ENCODE measurements at places on chromosomes 7 and 10. TPM values are rescaled to one million over a fixed set of nuclear protein-coding genes. Genes with fewer than 3 reads are reported as not detected.

Gene UMAD1
- 16.4 TPM for total RNA-seq

Gene SLC39A12
- total RNA-seq: not detected

Gene RNF32
- not detected for total RNA-seq

Gene IL15RA
- total RNA-seq: 6.0 TPM

Gene CLIP2
- total RNA-seq: 7.4 TPM

DNA sequence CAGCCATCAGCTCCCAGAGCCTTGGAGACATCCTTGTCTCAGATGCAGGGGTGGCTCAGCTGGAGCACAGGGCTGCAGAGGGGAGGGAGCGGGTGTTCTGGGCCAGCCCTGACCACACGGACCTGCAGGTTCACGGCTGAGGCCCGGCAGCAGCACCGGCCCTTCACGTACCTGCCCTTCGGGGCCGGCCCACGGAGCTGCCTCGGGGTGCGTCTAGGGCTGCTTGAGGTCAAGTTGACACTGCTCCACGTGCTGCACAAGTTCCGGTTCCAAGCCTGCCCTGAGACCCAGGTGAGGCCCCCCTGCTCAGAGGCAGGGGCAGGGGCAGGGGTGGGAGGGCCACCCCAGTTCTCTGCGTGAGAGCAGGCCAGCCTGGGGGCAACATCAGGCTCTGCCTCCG, 45.2 kb downstream of the PARP12 start:
- DNase-seq: no peak

DNA sequence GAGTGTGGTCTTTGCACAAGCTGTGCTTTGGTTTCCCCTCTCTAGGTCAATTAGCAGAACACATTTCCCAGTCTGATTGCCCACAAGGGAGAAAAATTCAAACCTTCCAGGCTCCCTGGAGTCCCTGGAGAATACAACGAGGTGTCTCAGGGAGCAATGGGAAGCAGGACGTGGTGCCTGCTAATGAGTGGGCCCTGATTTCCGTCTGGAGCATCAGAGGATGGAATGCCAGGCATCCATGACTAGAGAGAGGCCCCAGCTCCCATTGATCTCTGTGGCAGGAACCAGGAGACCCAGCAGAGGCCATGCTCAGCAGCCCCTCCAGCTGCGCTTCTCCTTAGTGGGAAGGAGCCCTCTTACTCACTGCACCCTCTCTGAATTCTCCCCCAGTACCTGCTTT, 33.2 kb upstream of the TLX1 start:
- no peak for DNase-seq

GRCh38 chr10:13347043-13347499, 1.0 kb downstream of the SEPHS1 start:
- no peak for DNase-seq

DNA sequence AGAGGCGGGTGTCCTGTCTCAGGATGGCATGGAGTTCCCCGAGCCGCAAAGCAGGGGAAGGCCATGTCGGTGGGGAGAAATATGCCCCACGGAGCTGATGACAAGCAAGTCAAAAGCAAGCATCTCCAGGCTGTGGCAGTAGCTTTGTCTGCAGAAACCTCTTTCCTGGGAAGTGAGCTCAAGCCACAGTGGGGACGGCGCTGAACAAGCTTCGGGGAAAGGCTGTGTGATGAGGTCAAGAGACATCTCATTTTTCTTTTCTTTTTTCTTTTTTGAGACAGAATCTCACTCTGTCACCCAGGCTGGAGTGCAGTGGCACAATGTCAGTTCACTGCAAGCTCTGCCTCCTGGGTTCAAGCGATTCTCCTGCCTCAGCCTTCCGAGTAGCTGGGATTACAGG, 62.6 kb downstream of the ELFN1 start:
- no peak for DNase-seq

GRCh38 chr10:93852476-93853095, 41.2 kb upstream of the SLC35G1 start:
- DNase-seq: no peak

DNA sequence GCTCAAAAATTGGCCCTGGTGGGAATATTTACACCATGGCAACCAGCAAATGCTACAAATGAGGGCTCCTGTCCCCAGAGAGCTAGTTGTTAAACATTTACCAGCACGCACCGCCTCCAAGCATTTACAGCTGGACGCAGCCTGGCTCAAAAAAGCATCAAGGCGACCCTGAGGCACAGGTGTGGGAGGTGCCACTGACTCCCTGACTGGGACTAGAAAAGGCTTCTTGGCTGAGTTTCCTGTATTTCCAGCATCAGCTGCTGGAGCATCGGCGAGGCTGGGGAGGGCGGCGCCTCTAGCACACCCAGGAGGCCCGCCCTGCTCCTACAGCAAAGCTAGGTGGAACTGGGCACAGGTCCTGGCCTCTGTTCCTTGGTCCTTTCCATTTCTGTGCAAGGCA, 43.5 kb upstream of the ZRANB1 start:
- no peak for DNase-seq

- DNase-seq: no peak
Observed at GRCh38 chr7:25895792-25896171, 256.2 kb upstream of the NFE2L3 start.

All from left ventricle myocardium inferior (tissue), 1 donor.